ENCODE measurements at places on chromosomes 12 and 14. TPM values are rescaled to one million over a fixed set of nuclear protein-coding genes. Genes with fewer than 3 reads are reported as not detected.
A peak's percentile ranks its signal among the peaks of the same experiment; 100 is the strongest.

RHOJ gene
- total RNA-seq = 22.9 TPM

KIF5A gene
- 0.34 TPM for total RNA-seq

TAS2R9 gene
- not detected for total RNA-seq

CD63 gene
- 516 TPM for total RNA-seq

MYBPC1 gene
- total RNA-seq = not detected

SIX1 gene
- 5.0 TPM for total RNA-seq

HELB gene
- 16.4 TPM for total RNA-seq

GRCh38 chr12:58241099-58241498 is 299.7 kb downstream of the ATP23 start:
- H3K4me1 ChIP-seq = no peaks in the 10 kb centered on the region
- no peaks in the 10 kb centered on the region for H3K27me3 ChIP-seq
- H3K4me3 ChIP-seq = no peak overlapping the region
- DNase-seq = no peak
- no peaks in the 10 kb centered on the region for H3K36me3 ChIP-seq

- no peaks in the 10 kb centered on the region for H3K27me3 ChIP-seq
- H3K36me3 ChIP-seq = no peaks in the 10 kb centered on the region
- no peak overlapping the region for H3K4me3 ChIP-seq
Measured at GRCh38 chr14:36134038-36134437, 42.5 kb downstream of the PTCSC3 start.

DNA sequence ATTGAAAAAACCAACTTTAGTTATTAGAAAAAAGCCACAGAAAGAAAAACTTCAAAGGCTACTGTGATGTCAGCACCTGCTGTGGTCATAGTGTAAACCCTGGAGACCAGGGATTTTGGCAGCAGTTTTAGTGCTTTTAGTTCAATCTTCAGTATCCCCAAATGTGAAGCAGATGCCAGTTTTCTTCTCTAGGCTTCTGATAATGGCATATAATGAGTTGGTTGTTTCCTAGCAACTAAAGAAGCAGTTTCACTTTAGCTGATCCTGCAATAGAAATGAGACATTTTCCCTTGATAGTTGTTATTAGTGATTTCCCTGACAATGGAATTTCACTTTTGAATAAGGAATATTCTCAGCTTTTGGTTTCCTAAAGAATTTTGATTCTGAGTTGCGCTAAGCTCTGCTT is 131.2 kb downstream of the NUBPL start:
- no peaks in the 10 kb centered on the region for H3K27me3 ChIP-seq
- H3K27ac ChIP-seq = no peak overlapping the region
- no peak for DNase-seq

- peak; percentile 83 for DNase-seq
- H3K4me3 ChIP-seq = no peak overlapping the region
- H3K27me3 ChIP-seq = no peaks in the 10 kb centered on the region
- no peak overlapping the region for H3K27ac ChIP-seq
- H3K36me3 ChIP-seq = no peaks in the 10 kb centered on the region
Measured at GRCh38 chr14:54805445-54806322, 96.9 kb downstream of the GCH1 start.

- peak; percentile 18 for DNase-seq
- peaks cover 4% of the 10 kb centered on the region for H3K27me3 ChIP-seq
- no peak within 1 kb of the TSS for H3K27ac ChIP-seq
- H3K36me3 ChIP-seq = no peaks in the 10 kb centered on the region
- no peak within 1 kb of the TSS for H3K4me3 ChIP-seq
Measured at GRCh38 chr14:50871914-50872732, at the start of gene ABHD12B. TSS of gene ABHD12B (plus strand) at chr14:50872053. CDS start at chr14:50872175, 122 bp downstream.

DNA sequence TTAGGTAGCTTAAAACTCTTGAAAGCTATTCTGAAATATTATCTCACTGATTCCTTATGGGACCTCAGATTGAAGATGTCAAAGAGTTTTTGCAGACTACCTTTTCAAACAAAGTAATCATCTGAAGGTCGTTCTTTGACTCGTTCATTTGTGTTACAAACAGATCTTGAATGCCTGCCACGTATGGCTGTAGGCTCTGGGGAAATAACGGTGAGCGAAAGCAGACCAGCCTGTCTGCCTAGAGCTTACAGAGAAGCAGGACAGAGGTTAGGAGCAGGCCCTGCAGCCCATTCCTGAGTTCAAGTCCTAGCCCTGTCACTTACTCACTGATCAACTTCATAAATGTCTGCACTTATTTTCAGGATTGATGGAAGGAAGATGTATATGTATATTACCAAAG is 83.6 kb downstream of the FLRT2 start:
- H3K4me3 ChIP-seq = no peak overlapping the region
- no peaks in the 10 kb centered on the region for H3K4me1 ChIP-seq
- H3K27ac ChIP-seq = no peak overlapping the region
- H3K27me3 ChIP-seq = no peaks in the 10 kb centered on the region
- no peak for DNase-seq
- no peaks in the 10 kb centered on the region for H3K36me3 ChIP-seq

DNA sequence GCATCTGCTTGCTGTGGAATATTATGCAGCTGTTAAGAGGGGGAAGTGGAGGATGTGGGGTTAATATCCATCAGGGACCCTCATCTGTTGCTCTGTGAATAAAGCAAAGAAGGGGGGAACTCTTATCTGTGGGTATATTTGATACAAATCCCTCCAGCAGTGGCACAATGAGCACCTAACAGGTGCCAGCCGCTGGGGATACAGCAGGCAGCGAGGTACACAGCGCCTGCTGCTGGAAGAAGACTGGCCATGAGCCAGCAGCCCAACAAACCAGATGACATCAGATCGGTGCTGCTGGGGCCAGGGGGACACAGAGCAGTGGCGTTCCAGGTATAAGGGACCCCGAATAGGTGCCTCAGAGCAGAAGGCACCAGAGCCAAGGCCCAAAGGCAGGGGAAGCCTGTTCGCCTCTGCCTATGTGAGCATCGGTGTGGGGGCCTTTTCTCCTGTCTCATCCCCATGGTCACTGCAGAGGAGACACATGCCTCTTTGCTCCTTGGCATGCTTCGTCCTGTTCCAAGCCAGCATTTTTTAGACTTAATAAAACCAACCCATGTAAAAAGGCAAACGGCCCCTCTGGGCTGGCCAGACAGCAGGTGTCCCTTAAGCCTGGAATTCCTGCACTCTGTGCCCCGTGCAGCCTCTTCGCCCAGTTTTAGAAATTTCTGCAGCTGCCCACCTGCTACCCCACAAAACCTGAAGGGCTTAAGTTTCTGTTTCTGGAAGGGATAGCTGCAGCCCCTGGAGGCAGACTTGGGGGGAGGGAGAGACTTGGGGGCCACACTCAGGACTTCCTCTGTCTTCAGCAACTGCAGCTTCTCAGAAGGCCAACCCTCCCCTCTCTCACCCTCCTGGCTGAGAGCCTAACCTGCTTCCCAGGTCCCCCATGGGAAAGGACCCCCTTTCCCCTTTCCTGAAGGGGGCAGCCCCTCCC is 1.6 kb upstream of the CKB start:
- H3K4me3 ChIP-seq = no peak overlapping the region
- no peak for DNase-seq
- no peaks in the 10 kb centered on the region for H3K27me3 ChIP-seq

GRCh38 chr12:66453120-66453519 is 150.8 kb downstream of the HELB start:
- H3K27ac ChIP-seq = no peak overlapping the region

GRCh38 chr14:47439953-47440352 is 235.5 kb downstream of the MDGA2 start:
- H3K4me3 ChIP-seq = no peak overlapping the region
- no peaks in the 10 kb centered on the region for H3K36me3 ChIP-seq
- no peaks in the 10 kb centered on the region for H3K27me3 ChIP-seq
- no peak for DNase-seq
- H3K4me1 ChIP-seq = no peaks in the 10 kb centered on the region

DNA sequence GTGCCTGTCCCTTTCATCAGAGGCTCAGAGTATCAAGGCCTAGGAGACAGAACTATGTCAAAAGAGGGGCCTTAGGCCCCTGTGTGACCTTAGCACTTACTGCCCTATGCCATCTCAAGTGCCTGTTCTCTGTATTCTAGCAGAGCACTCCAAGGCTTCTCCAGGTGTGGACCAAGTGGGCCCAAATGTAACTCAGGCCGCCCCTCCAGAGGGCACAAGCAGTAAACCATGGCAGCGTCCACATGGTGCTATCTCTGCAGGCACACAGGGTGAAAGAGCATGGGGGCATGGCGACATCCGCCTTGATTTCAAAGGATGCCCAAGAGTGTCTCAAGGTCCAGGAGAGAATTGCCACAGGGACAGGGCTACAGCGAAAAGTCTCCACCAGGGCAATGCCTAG is 628.7 kb downstream of the RPS29 start:
- H3K4me3 ChIP-seq = no peak overlapping the region
- no peaks in the 10 kb centered on the region for H3K36me3 ChIP-seq
- no peak overlapping the region for H3K27ac ChIP-seq
- H3K27me3 ChIP-seq = no peaks in the 10 kb centered on the region

DNA sequence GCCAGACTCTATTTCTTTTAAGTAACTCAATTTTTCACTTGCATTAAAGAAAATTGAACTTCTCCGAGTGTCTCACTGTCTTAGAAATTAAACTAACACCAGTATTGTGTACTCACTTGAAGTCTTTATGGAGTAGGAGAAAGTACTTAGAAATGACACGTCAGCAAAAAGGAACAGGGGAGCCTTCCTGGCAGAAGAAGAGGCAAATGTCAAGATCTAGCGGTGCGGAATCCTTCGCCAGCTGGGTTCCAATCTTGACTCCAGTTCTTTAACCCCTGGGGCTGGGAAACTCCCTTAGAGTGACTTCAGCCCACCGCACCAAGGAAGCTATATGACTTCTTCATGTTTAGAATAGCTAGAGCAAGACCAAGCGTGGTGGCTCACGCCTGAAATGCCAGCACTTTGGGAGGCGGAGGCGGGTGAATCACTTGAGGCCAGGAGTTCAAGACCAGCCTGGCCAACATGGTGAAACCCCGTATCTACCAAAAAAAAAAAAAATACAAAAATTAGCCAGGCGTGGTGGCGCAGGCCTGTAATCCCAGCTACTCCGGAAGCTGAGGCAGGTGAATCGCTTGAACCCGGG is 34.4 kb downstream of the WBP11 start:
- no peaks in the 10 kb centered on the region for H3K4me1 ChIP-seq
- H3K36me3 ChIP-seq = no peaks in the 10 kb centered on the region
- no peak overlapping the region for H3K27ac ChIP-seq
- DNase-seq = peak; percentile 47
- no peaks in the 10 kb centered on the region for H3K27me3 ChIP-seq
- peak overlapping the region; percentile 70 for H3K4me3 ChIP-seq

GRCh38 chr14:31326111-31326510 is 94.2 kb downstream of the HEATR5A start:
- no peaks in the 10 kb centered on the region for H3K4me1 ChIP-seq
- DNase-seq = peak; percentile 9
- H3K27ac ChIP-seq = no peak overlapping the region
- H3K27me3 ChIP-seq = no peaks in the 10 kb centered on the region
- no peak overlapping the region for H3K4me3 ChIP-seq

DNA sequence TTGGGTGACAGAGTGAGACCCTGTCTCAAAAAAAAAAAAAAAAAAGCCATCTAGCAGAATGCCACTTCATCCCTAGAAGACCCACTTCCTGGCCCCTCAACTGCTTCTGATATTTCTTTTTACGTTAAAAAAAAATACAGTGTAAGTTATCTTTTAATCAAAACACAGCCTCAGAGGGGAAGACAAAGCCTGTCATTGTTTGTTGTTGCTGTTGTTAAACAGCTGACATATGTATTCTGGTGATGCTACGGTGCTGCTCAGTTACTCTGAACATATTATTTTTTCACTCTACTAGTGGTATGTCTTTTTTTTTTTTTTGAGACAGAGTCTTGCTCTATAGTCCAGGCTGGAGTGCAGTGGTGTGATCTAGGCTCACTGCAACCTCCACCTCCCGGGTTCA is 75.4 kb downstream of the PAPLN start:
- no peak for DNase-seq
- no peaks in the 10 kb centered on the region for H3K27me3 ChIP-seq
- no peaks in the 10 kb centered on the region for H3K4me1 ChIP-seq
- no peaks in the 10 kb centered on the region for H3K36me3 ChIP-seq
- H3K27ac ChIP-seq = no peak overlapping the region

DNA sequence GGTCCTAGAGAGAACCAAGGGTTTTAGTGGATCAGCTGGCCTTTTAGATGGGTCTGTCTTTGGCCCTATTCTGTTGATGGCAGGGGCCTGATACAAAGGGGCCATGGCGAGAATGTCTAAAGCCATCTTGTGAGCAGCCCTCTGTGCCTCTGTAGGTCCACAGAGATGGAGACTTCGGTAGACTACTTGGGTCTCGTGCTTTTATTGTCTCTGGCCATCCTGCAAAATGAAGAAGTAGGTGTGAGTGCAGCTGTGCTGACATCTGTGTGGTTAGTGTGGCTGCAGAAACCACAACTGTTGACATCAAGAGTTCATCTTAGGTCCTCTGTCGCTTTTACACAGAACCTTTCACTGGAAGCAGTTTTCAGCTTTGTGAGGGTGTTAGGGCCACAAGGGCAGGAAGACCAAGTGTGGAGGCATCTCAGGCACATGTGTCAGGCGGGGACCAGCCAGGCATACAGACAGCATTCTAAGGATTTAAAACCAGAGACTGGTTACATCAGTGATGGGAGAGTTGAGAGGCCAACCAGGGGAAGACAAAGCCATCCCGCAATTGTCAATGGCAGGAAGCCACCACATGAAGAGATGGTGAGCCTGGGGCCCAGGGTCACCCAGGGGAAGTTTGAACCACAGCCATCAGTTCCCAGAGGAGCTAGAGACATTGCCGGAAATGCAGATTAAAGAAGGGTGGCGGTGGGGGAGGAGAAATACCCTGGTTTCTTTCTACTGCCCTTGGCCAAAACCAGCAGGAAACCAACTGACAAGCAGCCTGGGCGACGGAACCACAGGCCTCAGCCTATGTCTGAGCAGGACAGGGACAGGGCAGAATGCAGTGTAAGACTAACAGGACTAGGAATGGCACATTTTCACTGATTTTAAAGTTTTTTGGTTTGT is 13.0 kb upstream of the TPCN1 start:
- H3K4me1 ChIP-seq = peaks cover 7% of the 10 kb centered on the region
- H3K36me3 ChIP-seq = no peaks in the 10 kb centered on the region
- no peak overlapping the region for H3K4me3 ChIP-seq
- H3K27ac ChIP-seq = peak overlapping the region; percentile 30
- no peaks in the 10 kb centered on the region for H3K27me3 ChIP-seq

- no peak for DNase-seq
- no peaks in the 10 kb centered on the region for H3K36me3 ChIP-seq
- H3K4me3 ChIP-seq = no peak overlapping the region
- no peak overlapping the region for H3K27ac ChIP-seq
Measured at GRCh38 chr12:17489452-17489851, 600.5 kb downstream of the RERGL start.

DNA sequence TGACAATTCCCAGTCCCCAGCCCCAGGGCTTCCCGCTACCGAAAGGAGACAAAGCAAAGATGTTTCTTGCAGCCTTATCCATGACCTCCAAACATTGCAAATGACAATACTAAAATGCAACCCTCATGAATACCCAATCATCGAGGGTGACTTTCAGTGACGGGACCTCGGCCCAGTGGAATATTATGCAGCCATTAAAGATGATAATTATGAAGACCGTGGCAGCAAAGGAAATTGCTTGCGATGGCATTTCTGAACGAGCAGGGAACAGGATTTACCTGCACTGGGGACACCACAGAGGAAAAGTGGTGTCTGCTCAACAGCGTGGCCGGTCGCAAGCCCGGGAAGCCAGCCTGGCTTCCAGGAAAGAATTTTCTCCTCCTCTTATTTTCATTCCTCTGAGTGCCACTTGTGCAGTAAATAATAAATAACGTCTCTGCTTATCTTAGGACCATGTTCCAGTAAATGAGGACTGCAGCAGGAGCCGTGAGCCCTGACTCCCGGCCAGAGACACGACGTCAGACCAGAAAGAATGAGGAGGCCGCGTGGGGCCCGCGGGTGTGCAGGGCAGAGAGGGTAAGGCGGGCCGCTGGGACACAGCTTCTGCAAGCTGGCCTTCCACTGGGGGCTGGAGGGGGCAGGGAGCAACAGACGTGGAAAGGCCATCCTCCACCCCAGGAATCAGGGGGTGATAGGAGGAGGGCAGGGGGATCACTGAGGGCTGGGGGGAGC is 6.6 kb downstream of the C14orf180 start:
- peaks cover 10% of the 10 kb centered on the region for H3K4me1 ChIP-seq
- DNase-seq = no peak
- no peak overlapping the region for H3K4me3 ChIP-seq
- H3K36me3 ChIP-seq = no peaks in the 10 kb centered on the region

Measured in lung (tissue), 17 donors.